ENCODE measurements at places on chromosomes 4 and X.

DNA sequence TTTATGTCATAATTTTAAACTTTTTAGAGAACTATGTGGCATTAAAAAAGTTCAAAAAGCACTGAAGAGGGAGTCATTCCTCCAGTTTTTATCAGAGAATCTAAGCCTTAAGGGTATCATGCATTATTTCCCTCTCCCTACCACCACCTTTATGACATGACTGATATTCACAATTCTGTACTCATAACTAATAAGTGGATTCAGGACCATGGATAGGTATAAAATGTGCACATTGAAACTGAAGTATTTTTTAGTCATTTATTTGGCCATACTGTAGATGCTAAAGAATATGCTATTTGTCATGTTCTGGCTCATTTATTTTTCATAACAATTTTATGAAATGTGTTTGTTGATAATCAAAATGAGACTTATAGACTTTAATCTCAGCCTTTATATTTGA, 897.5 kb upstream of the AGA start:
- DNase-seq, result no peak

DNA sequence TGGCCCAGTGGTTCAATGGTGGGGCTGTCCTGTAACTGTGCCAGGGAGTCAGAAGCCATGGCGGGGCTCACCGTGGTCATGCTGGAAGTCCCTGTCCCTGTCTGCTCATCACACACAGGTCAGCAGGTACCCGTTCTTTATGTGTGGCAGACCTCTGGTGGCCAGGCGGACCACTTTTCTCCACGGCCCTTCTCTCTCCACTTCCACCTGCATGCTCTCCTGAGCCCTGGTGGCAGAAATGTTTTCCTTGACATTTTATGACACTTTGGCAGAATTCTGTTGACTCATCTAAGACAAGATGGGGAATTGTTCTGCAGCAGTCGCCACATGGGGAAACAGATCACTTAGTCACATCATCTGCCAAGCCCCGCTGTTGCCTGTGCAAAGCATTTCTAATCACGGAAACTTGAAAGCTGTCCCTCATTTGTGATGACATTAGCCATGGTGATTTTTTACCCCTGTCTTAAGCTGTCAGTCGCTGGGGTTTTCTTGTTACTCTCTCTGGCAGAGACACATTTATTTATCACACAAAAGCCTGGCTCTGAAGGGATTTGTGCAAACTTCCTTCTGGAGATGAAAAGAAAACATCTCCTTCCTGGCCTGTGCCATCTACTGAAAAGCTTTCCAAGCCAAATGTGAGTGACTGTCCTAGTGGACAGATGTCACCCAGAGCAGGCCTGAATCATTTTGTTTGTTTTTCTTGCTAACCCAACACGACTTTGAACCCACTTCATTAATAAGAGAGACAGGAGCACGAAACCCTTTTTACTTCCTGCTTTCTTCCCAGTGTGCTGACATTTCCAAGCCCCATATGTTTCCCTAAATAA, 38.8 kb upstream of the STIM2 start:
- no peak for DNase-seq

DNA sequence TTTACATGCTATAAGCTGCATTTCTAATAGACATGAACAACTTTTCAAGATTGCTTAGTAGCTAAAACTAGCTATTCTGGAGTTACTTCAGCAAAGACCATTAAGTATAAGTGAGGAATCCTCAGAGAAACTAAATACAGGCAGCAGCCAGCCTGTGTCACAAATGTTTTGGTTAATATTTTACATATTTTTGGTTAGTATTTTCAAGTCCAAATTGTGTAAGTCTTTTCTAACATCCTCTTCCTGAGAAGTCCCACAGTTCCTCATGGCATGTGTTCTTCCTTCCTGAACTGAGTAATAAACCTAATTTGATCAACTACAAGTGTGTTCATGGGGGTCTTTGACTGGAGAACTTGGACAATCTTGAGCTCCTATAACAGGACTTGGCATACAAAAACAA, 42.4 kb upstream of the MCF2 start:
- no peak for DNase-seq

DNA sequence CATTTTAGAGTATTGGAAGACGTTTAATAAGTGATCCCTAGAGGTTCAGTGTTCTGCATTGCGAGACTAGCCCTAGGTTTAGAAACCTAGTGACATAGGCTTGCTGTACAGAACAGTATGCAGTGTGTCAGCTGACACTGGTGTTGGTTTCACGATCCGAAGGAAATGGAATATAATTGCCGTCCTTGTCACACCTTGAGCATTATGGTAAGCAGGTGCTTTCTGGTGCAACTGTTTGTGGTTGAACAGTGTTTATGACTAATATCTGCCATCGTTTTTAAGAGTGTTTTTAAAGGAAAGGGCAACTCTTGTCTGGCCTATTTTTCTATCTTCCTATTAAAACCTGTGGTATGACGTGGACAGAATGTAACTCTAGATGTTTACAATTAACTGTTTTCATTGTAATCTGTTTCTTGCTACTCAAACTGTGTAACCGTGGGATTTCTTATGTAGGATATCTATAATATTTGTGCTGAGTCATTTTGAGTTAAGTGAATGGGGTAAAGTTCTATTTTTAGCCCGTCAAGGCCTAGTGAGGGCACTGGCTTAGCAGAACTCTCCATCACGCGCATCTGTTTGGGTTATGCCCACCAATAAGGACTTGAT, 53.8 kb upstream of the TBC1D14 start:
- DNase-seq, result no peak

DNA sequence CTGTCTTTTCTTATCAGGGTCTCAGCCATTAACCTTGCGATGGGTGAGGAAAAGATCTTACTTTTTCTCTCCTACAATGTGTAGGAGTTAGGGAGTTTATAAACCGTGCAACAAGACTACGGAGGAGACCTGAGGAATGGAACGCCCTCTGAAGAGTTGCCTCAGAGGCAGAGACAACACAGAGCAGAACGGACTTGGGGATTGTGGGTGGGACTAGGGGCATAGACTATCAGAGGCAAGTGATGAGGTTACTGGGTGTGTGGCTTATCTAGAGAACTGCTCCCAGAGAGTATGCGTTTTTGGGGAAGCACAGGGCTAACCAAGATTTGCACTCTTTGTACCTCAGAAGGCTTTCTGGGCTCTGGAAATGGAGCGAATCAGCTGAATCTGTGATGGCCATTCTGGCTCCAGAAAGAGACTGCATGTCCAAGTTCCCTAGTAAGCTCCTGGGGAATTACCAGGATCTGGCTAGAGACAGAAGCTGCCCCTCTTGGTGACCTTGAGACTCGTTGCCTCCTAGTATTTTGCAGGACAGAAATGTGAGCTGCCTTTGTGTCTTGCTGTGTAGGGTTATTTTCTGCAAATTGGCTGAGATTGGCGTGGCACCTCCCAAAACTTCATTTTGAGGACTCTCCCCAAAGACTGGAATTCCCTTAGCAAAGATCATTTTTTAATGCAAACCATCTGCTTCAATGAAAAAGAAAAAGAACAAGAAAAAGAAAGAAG, 118.9 kb downstream of the ARSF start:
- DNase-seq, result no peak

DNA sequence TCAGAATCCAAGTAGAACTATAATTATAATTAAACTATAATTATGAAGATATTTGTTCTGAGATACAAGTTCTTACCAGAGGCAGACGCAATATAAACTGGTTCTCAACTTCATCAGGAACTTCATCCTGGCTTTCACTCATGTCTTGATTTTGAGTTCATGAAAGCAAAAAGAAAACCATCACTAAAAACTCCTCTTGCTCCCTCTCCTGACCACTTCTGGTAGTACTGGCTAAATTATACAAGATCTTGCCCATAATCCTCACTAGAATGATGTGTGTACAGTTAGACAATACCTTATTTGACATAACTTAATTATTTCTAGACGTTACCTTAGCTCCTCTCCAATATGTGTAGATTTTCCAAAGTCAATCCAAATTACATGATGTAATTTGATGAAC, 3.7 kb downstream of the TAF7L start:
- no peak for DNase-seq

- no peak for DNase-seq
Measured at GRCh38 chr4:48746608-48747362, 33.3 kb downstream of the FRYL start.

DNA sequence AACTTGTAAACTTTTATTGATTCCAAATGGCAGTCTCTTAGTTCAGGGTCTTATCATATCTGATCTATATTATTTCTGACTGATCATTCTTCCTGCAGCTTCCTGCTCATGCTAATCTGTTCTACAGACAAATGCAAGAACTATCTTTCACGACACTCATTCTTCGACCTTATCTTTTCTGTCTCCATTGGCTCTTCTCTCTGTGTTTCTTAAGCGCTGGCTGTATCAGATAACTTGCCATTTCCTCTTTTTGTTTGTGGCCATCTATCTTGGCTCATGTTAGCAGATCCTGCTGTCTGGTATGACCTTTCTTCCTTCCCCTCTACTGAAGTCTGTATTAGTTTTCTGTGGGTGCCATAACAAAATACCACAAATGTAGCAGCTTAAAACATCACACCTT, 230.5 kb upstream of the PUDP start:
- no peak for DNase-seq

GRCh38 chr4:75699299-75699698, 25.1 kb upstream of the USO1 start:
- no peak for DNase-seq

- DNase-seq, result no peak
Measured at GRCh38 chr4:69718396-69719271, 41.8 kb downstream of the SULT1B1 start.
